ENCODE measurements at places on chromosomes 13 and 19.

GRCh38 chr13:100533588-100534041 lies 55.0 kb downstream of the GGACT start:
- no peak for DNase-seq

- DNase-seq, result no peak
Measured at GRCh38 chr19:36267061-36267845, 52.3 kb downstream of the ZNF146 start.

- DNase-seq, result no peak
Measured at GRCh38 chr19:1271528-1272422, 2.6 kb downstream of the CIRBP start.

- DNase-seq, result no peak
Measured at GRCh38 chr13:112732679-112733078, 42.8 kb downstream of the ATP11A start.
